ENCODE measurements at places on chromosomes 16 and 17.

DNA sequence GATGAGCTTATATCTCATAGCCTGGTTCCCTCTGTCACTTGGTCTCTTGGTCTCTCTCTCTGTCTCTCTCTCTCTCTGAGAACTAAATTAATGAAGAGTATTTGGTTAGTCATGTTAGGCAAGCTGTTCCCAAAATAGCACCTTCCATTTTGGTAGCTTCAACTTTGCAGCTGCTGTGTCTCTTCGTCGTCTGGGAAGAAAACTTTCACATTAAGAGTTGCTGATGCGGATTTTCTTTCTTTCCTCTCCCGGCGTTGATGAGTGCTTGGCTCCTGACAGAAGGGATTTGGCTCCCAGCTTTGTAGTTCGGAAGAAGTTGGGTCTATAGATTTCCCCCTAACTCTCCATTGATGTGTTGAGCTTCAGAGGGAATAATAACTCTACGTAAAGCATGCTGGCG is at the start of gene RBFOX1:
Gene RBFOX1, plus strand, starts transcription at position 235 of the 400 bp plus-strand sequence.
- no peak for DNase-seq

DNA sequence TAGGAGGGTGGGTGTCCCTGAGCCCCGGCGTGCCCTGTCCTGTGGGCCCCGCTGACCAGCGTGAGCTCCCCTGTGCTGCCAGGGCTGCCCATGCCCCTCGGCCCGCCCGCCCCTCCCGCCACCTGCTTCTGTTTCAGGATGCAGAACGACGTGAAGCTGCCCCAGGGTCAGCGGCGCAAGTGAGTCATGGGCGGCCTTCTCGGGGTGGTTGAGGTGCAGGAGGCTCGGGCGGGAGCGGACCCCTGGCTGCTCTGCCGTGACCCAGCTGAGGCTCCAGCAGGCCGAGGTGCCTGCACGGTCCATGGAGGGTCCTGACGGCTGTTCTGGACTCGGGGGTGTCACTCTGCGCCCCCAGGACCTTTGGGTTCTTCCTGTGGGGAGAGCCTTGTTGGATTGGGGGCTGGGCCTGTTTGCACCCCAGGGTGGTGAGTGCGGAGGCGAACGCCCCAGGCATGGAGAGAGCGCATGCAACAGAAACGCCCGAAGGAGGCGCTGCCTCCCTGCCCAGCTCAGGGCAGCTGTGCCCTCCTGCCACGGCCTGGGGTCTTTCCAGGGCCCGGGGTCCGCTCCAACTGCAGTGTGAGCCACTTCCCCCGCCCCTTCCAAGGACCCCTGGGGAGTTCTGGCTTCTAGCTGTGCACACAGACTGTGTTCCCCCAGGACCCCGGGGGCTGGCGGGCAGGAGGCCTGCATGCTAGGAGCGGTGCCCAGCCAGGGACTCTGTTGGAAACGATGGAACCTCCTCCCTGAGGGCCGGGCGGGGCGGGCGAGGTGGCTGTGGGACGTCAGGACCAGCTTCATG is 4.0 kb downstream of the SLC25A10 start:
- DNase-seq, result no peak

- DNase-seq, result no peak
These were observed 23.4 kb downstream of the ADAT1 start for GRCh38 chr16:75599452-75600277.

DNA sequence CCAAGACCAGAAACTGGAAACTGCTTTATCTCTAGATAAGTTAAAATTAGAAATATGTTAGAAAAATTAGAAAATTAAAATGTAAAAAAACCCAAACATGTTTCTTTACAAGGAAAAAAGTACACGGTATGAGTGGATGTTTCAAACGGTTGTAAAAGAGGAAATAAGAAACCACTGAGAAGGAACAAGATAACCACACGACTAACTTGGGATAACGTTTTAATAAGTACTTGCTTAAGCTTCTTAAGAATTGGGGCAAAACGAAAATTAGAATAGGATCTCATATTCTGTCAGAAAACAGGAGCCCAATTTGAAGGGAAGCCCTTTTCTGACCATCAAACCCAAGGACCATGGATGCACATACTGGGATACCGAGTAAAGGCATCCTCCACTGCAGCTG is 31.0 kb downstream of the MBTPS1 start:
- no peak for DNase-seq

DNA sequence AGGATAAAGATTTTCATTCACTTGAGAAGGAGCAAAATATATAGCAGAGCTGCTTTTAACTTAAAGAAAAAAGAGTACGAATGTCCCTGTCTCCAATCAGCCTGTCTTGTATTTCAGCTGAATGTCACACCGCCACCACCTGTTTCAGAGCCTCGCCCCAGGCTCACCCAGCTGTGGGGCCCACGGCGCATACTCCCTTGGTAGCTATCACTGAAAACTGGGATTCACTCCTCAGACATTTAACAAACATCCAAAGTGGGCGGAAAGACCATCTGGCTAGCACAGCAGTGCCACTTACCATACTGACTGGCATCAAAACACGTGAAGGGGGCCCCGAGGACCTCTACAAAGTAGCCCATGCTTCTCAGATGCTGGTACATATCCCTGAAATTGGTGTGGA is 25.4 kb upstream of the SLC38A8 start:
- DNase-seq, result no peak

- DNase-seq, result no peak
These were observed 57.0 kb downstream of the RAI1 start for GRCh38 chr17:17737961-17738894.

DNA sequence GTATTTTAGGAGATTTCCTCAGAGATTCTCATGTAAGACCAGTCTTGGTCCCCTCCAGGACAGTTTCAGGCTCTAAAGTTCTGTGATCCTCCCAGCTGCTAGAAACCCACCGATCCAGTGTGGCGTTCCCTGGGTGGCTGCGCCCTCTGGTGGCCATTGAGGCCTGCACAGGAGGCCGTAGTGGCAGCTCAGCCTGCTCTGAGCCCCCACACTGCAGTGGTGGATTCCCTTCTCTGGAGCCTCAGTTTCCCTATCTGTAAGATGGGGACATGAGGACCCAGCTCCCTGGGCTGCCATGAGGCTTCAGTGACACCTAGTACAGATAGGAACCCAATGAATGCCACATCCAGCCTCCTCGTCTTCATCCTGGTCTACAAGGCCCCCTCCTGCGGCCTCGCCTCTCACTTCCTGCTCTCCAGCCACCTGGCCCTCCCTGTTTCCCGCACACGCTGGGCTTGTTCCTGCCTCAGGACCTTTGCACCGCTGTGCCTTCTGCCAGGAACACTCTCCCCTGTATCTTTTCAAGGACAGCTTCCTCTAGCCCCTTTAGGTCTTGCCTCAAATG is 16.5 kb downstream of the CCDC102A start:
- peak; percentile 76 for DNase-seq

- no peak for DNase-seq
These were observed 36.1 kb downstream of the B4GALNT2 start for GRCh38 chr17:49168706-49169105.

DNA sequence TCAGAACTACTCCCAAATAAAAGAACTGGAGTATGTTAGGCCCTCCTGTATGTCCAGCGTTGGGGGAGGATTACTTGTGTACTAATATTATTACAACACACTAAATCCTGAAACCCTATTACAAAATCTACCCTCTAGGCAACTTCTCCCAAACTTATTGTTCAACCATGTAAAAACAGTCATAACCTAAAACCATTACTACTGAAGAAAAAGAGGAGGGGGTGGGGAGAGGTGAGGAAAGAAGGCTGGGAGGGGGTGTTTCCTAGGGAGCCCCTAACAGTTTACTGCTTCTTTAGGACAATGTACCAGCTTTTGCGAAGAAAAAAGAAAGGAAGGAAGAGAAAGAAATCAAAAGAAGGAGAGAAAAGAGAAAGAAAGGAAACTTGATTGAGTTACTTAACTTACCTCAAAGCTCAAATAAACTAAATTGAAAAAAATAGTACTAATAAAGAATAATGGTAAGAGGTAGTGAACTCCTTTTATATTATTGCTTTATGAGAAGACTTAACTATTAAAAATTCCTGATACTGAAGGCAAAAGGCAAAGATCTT is 2.3 kb downstream of the SALL1 start:
- no peak for DNase-seq

- no peak for DNase-seq
These were observed 21.0 kb downstream of the CYB5D2 start for GRCh38 chr17:4163951-4164350.

DNA sequence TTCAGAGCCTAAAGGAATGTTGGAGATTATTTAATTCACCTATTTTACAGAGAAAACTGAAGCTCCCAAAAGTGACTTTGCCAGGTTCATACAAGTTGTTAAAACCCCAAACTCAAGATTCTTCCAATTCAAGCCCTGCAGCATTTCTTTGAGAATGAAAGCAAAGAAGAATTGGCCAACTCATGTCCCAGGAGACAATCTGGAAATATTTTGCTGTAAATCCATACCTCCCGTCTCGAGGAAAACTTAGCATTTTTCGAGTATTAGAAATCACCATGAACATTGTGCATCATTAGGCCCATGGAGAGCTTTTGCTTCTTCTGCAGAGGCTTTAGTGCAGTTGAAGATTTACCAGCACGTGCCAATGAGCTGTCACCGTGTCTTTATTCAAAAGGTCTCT is 176.4 kb upstream of the KCNJ16 start:
- DNase-seq, result no peak

GRCh38 chr17:31524926-31525800 is 133.7 kb downstream of the RAB11FIP4 start:
- DNase-seq, result peak; percentile 75

DNA sequence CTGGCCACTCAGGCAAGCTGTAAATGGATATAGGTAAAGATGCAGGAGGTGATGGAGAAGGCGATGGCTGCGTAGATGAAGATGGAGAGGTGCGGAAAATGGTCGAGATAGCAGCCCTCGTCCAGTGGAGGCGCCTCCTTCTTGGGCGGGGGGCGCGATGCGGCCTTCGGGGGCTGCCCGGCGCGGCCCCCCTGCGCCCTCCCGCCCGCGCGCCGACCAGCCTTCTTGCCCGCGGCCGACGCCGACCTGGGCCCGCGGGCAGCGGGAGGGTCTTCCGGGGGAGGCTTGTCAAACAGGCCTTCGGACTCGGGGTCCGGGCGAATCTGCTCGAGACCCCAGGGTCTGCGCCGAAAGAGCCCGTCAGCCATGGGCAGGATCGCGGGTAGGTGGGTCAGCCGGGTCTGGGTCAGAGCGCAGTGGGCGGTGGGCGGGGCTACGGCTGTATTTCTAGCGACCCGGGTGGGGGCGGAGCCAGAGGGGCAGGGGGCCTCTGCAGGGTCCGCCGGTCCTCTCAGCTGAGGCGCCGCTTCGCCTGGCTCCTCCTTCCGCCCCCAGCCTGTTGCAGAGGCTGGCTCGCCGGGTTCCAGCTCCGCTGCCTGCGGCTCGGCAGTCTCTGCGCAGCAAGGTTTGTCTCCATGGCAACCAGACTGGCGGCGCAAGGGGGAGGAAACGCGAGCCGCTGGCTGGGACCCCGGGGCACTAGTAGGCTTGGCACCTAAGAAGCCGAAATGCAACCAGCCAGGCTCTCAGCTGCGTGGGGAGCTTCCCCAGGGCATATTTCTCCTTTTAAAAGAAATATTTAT is 14.4 kb downstream of the MIS12 start:
- peak; percentile 86 for DNase-seq

- DNase-seq, result no peak
These were observed 48.5 kb downstream of the TIMM22 start for GRCh38 chr17:1045456-1045855.

DNA sequence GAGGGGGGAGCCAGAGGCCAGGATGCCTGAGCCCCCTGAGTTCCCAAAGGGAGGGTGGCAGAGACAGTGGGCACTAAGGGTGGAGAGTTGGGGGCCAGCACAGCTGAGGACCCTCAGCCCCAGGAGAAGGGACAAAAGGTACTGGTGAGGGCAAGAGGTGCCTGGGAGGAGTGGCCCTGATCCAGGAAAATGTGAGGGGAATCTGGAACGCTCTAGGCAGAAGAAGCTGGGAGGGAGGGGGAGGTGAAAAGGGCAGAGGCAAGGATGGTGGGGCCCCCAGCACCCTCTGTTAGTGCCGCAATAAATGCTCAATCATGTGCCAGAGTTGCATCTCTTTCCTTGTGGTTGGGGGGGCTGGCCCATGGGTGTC is 1.1 kb downstream of the TCAP start:
- DNase-seq, result no peak

DNA sequence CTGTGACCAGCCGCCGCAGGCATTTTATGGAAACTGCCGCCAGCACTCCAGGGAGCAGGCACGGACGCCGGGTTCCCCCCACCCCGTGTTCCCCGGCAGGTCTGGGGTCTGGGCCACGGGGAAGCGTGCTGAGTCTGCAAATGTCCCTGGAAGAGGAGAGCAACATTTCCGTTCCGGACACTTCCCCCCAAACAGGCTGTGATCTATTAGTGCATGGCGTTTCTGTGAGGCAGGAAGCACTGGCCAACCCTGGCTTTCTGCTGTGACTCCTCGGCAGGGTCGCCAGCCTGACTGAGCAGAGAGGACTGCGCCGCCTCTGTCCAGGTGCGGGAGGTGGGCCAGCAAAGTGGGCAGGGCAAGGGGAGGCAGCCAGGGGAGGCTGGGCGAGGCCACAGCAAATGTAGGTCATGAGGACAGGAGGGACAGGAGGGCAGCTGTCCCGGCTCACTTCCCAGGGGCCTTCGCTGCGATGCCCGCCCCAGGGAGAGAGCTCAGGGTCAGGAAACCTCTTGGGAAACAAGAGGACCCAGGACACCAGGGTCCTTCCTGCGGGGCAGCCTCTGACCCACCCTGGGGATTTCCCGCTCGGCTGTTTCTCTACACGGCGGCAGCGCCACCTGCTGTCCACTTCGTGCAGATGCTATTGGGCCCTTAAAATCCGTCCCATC is 9.5 kb downstream of the FOXF1 start:
- peak; percentile 55 for DNase-seq

GRCh38 chr16:25925421-25925820 is 233.7 kb downstream of the HS3ST4 start:
- DNase-seq, result no peak

Measured in CD4-positive, alpha-beta T cell treated with Interleukin-4 for 4 hours (primary cell).